ELR (cell line): ENCODE measurements at places on chromosomes 3 and 15.

- DNase-seq, result no peak
Measured at GRCh38 chr3:138296639-138297038, 33.0 kb downstream of the NME9 start.

DNA sequence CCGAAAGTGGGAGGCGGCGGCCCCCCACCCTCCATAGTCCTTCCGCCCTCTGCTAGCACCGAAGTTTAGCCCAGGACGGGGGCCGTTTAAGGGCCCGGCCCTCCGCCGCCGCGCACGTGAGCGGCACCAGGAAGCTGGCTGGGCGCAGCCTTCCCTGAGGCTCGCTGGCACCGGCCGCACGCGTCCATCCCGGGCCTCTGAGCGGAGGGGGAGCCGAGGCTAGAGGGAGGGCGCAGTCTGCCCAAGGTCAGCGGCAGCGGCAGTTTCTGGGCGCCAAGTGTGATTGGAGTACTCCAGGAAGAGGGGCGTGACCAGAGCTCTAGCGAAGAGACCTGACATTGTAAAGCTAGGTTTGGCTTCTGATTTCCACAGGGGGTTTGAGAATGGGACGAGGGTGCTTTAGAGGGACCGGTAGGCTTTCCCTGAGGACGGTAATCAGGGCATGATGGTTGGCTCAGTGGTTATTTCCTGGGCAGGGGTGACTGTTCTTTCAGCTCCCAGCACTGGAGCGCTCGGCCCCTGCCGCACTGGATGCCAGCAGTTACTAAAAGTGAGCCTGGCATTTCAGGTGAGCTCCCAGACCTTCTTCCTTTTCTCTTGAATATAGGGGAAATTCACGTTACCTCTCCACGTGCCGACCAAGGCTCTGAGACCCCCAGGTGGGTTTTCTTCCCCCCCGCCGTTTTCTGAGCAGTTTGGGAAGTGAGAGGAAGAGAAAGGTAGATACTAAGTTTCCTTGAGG, 853 bp downstream of the TEX264 start:
- DNase-seq, result peak; percentile 83

DNA sequence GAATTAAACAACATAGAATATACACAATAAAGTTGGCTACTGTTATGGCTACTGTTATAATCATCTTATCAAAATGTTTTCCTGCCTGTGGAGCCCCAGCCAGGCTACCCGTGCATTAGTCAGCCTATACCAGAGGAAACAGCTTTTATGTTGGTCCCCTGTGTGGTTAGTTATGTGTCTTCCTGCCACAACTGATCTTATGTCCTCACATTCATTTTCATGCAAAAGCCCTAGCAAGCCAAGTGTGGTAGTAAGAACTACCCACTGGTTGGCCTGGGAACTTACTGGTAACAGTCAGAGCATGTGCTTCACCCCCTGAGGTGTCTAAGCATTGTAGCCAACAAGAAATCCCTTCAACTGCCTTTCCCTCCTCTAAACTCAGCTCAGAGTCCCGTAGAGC, 21.8 kb downstream of the MGLL start:
- peak; percentile 70 for DNase-seq

DNA sequence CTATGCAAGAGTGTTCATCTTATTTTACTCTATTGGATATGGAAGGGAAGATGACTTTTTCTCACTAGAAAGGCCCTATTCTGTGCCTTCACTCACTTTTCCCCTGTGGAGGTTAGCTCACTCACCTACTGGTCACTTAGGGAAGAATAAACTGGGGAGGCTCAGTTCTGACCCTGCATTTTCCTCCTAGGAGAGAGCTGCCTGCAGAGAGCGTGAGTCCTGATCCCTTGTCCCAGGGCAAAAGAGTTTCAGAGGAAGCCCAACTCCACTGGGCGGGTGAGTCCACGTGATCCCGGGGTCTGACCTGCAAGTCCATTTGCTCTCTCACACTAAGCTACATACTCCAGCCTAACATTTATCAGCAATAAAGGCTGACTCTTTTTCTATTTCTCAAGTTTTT, 8.4 kb downstream of the MORC1 start:
- DNase-seq, result no peak

DNA sequence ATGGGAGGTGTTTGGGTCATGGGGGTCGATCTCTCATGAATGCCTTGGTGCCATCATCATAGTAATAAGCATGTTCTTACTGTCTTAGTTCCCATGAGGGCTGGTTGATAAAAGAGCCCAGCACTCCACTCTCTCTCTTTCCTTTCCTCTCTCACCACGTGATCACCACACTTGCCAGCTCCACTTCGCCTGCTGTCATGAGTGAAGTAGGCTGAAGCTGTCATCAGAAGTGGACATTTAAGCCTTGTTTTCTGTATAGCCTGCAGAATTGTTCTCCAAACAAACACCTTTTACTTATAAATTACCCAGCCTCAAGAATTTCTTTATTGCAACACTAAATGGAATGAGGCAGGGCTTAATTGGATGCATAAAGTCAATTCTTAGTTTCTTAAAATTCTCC, 6.1 kb downstream of the OR5H1 start:
- DNase-seq, result no peak

GRCh38 chr3:69368129-69368741, 17.7 kb downstream of the FRMD4B start:
- DNase-seq, result no peak

GRCh38 chr3:149307435-149307783, 26.0 kb downstream of the TM4SF18 start:
- DNase-seq, result no peak

DNA sequence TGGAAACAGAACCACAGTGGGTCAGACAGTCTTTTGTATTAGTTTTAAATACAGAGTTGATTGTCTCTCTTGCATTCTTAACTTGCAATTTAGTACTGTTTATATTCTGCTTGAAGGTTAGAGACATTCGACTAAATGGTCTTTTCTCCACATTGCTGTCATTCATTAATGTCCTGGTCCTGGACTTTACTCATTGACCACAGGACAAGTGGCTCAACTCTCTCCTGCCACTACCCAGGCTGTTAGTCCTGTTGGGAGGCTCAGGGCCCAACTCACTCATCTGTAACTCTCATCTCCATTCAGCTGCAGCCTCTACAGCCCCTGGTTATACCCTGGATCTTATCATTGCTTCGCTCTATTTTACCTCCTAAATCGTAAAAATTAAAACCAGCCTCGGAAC, 427.4 kb downstream of the LPP start:
- DNase-seq, result no peak

GRCh38 chr3:72786668-72787067, 61.6 kb downstream of the SHQ1 start:
- DNase-seq, result no peak

GRCh38 chr3:87225659-87226058, 1.4 kb upstream of the CHMP2B start:
- DNase-seq, result no peak

DNA sequence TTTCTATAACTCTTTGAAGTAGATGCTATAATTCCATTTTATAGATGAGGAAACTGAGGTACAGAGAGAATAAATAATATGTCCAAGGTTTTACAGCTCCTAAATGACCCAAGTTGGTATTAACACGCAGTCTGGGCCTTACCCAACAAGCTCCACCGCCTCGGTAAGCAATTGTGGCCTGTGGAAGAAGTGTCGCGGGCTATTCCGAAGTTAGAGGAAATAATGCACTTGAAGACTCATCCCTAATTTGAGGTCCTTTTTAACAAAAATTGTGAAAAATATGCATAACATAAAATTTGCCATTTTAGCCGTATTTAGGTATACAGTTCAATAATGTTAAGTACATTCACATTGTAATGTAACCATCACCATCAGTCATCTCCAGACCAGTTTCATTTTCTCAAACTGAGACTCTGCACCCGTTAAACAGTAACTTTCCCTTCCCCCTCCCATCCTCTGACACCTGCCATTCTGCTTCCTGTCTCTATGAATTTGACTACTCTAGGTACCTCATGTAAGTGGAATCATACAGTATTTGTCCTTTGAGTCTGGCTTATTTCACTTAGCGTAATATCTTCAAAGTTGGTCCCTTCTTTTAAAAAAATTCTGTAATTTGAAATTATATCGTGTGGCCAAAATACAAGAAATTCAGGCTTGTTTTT, 18.2 kb downstream of the IDH3A start:
- no peak for DNase-seq

GRCh38 chr15:35481992-35482391, 64.0 kb downstream of the DPH6 start:
- peak; percentile 91 for DNase-seq

GRCh38 chr3:4061195-4061594, 242.0 kb upstream of the SETMAR start:
- DNase-seq, result no peak

GRCh38 chr15:45331972-45332371, 46.4 kb downstream of the GATM start:
- no peak for DNase-seq

GRCh38 chr15:100037901-100038300, 303.9 kb downstream of the ADAMTS17 start:
- DNase-seq, result no peak

GRCh38 chr3:194830401-194830800, 144.7 kb downstream of the FAM43A start:
- DNase-seq, result no peak

GRCh38 chr3:23916152-23916885, 471 bp downstream of the NKIRAS1 start:
- DNase-seq, result no peak

GRCh38 chr15:43932907-43933306, 106.1 kb downstream of the WDR76 start:
- DNase-seq, result no peak

- DNase-seq, result no peak
Measured at GRCh38 chr3:13837751-13838150, 42.1 kb downstream of the WNT7A start.

- no peak for DNase-seq
Measured at GRCh38 chr3:82002491-82002890, 241.0 kb upstream of the GBE1 start.

- peak; percentile 40 for DNase-seq
Measured at GRCh38 chr3:120497818-120498217, 47.0 kb upstream of the FSTL1 start.

DNA sequence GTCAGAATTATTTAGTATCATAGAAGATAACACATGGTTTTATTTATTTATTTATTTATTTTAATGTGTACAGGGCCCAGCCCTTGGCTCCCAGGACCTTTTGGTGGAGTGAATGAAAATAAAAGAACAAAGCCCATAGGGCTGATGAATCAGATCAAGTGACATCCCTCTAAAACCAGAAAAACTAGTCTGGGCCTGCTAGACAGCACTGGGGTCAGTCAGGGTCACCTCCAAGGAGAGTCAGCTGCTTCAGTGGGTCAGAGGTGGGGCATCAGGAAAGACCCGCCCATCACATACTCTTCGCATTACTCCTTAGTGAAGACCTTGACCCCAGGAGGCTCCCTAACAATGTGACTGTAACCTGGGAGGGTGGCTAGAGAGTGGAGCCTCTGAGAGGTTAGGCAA, 12.8 kb downstream of the PPCDC start:
- DNase-seq, result peak; percentile 53

DNA sequence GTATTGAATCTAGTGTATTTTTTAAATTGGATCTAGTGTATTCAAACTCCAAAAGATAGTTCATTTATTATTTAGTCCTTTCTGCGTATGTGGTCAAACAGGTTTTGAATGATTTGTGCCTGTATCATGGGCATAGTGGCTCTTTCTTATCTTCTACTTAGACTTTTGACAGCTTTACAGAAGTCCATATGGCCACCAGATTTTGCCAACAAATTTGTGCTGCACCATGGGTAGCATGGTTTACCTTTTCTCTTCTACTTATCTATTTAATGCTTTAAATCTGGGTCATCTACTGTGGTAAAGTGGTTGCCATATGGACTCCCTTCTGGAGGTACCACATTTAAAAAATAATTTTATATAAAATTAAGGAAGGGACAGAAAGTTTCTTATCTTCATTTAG, 66.9 kb upstream of the CADM2 start:
- DNase-seq, result no peak

DNA sequence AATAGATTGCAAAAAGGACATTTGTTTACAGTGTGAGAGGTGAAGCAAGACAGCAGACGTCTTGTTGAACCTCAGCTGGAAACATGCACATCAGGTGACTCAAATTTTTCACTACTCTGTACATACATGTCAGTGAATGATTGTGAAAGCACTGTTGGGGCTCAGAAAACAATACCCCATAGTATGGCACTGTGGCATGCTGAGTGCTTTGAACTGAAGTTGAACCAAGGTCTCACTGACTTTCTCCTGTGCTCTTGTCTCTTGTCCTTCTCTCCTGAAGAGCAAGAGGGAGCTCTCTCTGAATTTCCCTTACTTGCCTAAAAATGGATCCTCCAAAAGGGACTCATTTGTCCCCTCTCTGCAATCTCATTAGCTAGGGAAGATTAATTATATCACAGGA, 24.5 kb upstream of the NEDD4 start:
- DNase-seq, result no peak

DNA sequence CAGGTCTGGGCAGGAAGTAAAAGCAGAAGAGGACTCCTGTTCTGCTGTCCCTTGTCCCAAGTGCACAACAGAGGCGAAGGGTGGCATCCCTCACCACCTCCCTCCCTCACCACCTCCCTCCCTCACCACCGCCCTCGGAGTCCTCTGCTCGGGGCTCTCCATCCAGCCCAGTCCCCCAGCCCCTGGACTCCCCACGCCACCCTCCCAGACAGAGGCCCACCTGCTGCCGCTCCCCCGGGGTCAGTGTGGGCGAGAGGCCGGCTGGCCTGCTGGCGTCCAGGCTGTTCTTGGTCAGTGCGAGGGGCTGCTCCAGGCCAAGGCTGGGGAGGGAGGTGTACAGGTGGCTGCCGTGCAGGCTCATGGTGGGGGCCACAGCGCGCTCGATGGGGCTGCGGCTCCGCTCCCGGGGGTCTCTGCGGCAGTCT, 79.1 kb downstream of the VGLL4 start:
- DNase-seq, result no peak

DNA sequence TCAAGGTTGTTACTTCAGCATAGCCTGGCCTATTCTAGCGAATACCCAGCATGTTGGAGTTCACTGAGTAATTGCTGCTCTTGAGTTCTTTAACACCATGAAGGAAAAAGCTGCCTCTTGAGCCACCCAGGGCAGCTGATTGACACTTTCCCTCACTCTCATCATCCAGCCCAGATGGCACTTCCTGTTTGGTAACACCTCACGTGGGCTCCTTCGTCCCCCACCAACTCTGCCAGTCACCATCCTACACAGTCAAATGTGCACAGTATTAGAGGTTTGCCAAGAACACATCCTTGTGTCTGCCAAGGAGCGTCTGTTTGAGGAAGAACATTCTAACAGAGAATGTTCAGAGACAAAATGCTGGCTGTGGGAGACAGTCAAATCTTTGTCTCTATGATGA, 266.3 kb downstream of the RPLP1 start:
- DNase-seq, result no peak

DNA sequence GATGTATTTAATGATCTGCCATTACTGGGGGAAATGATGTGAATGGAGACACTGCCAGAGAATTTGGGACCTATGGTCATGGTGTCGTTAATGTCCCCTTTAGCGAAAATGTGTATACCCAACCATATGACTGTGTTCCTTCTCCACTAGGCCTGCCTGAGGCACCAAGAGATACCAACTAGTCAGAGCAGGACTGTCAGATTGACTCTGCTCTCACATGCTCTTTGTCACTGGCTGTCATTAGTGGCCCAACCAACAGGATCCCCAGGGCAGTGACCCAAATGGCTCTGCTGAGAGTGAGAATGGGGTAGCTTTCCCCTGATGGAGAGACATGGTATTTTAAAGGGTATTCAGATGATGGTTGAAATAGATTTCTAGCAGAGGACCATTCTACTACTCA, 2.8 kb downstream of the TAGLN3 start:
- no peak for DNase-seq

GRCh38 chr15:70099967-70100473, 2.3 kb upstream of the TLE3 start:
- DNase-seq, result peak; percentile 29

GRCh38 chr15:88127432-88127790, 129.1 kb downstream of the NTRK3 start:
- no peak for DNase-seq

GRCh38 chr3:144879701-144880100, 908.1 kb downstream of the DIPK2A start:
- DNase-seq, result no peak
